ENCODE measurements at places on chromosomes 5 and 9.

GRCh38 chr9:21615446-21615845 is 133.3 kb upstream of the IFNE start:
- no peak for DNase-seq

GRCh38 chr5:132528866-132529634 is 14.3 kb downstream of the IL5 start:
- DNase-seq = no peak

DNA sequence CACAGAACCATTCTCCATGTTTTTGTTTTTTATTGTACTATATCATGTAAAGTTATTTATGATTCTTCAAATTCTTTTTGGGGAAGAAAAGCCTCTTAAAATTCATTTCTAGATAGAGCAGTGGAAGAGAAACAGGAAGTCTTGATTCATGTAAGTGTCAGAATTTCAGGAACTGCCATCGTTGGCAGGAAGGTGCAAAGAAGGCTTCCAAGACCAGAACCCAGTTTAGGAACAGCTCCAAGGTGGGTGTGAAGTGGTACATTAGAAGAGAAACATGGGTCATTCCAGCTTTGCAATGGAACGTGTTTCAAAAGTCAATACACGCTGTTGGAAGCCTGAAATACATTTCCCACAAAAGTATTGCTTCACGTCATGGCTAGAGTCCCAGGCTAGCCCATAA is 14.8 kb downstream of the SAXO1 start:
- DNase-seq = no peak

DNA sequence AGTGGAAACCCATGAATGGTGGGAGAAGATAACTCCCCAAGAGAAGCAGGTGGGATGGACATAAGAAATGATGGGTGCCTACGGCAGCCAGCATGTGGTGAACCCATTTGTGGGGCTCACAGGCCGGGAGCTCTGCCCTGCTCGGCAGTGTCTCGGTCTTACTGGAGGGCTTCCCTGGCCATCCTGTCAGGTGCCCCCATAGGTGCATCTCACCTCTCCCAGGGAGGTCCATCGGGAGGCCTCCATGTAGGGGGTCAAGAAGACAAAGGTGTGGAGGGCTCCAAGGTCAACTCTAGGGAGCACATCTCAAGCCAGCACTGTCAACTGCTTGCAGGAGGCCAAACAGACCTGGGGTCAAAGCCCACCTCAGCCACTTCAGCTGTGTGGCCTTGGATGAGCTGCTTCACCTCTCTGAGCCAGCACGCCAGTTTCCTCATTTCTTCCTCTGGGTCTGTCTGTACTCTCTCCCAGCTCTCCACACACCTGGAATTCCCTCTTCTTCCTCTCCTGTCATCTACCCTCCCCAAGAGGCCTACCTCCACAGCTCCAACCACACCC is 10.5 kb upstream of the ADGRD2 start:
- DNase-seq = peak; percentile 45

DNA sequence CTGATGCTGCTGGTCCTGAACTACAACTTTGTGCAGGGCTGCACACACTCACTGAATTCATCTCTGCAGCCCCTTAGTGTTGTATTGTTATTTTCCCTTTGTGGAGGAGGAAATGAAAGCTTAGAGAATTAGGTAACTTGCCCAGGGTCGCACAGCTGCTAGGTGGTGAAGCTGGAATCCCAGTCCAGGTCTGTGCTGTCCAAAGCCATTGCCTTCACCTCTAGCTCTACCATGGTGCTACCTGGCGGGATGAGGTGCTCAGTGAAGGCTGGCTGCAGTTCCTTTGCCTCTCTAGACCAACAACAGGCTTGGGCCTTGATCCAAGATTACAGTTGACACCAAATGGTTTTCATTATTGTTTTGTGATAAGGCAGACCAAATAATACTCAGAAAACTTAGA is 177.8 kb upstream of the PITX1 start:
- peak; percentile 43 for DNase-seq

DNA sequence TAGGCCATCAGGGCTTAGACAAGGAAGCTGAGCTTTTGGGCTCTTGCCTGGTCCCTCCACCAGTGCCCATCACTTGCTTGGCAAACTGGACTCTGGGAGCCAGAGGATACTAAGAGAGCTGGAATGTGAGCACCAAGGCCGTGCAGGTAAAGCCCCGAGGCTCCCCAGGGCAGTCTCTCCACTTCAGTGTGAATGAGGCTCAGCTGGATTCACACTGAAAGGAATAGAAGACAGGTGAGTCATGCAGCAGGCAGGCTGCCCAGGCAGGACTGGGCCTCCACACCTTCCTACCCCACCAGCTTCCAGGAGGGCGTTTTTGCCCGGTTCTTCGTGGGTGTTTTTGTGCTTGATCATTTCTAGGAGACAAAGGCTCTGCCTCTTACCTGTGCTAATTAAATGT is 7.3 kb upstream of the CTSV start:
- DNase-seq = no peak

DNA sequence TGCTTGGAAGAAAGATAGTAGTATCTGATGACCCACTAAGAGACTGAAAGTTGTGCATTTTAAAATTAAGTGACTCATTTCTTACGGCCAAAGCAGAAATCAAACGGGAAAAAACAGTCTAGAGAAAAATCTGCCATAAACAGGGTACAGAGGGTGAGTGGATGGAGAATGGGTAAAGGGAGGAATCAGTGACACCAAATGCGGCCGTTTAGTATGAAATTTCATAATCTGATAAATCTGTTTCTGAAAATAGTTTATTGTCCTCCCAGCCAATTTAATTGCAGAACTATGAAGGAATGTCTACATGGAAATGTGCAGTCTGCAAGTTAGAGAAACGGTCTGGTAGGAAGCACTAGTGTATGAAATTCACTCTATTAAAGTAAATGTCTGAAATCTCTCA is 39.5 kb downstream of the ADAMTS12 start:
- no peak for DNase-seq

- DNase-seq = no peak
Observed at GRCh38 chr5:1445313-1445688, at the start of gene SLC6A3. TSS of gene SLC6A3 (minus strand) at chr5:1445440. CDS start at chr5:1443197, 2,243 bp downstream.
